Eye (tissue), 1 donor: ENCODE measurements at places on chromosomes 12 and 14.

DNA sequence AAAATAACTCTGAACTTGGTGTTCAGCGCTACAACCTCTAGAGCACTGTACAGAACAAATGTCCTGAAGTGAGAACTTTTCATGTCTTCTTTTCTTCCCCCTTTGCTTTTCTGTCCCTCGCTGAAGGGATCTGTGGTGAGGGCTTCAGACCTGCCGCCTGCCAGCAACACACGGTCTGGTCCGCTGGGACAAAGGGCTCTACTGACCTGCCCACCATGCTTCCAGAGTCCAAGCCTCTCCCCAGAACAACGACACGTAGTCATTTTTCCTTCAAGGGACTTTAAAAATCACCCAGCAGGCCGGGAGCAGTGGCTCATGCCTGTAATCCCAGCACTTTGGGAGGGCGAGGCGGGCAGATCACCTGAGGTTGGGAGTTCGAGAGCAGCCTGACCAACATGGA lies 140.4 kb downstream of the EFCAB11 start:
- DNase-seq = no peak

DNA sequence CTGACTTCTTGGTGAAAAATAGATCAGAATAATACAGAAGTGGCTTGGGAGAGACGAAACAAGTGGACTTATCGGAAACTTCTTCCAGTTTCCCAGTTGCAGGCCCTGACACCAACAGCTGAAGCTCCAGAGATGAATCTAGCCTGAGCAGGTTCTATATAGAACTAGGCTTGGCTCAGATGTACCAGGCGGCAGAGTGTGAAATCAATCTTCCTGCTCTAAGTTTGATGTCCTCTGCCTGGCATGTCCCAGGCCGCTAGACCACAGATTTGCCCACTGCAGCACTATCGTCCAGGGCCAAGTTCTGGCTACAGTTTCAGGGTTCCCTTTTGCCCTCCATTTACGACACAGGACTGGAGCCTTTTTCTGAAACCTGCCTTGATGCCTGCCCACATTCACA lies 91.3 kb upstream of the PLEKHA5 start:
- no peak for DNase-seq

- DNase-seq = no peak
Observed at GRCh38 chr14:21192875-21193535, 37.1 kb upstream of the OR5AU1 start.

DNA sequence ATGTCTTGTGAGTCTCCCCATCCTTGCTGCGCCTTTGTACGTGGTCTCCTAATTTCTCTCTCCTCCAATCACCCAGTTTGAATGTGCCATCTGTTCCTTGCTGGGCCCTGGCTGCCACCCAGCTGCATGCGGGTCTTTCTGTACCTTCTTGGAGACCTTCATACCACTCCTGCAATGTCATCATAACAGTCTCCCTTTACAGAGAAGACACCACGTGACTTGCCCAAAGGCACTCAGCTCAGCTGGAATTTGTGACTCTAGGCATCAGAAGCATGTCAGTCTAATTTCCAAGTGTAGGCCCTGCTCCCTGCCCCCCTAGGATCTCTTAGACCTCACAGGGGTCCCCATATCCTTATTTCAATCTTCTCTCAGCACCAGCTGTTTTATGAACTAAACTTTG lies 284.2 kb downstream of the TTC8 start:
- DNase-seq = no peak

- DNase-seq = no peak
Observed at GRCh38 chr14:98382662-98383061, 889.3 kb downstream of the BCL11B start.

GRCh38 chr12:76820888-76821482 lies 57.1 kb downstream of the ZDHHC17 start:
- peak; percentile 33 for DNase-seq

- DNase-seq = no peak
Observed at GRCh38 chr12:120984351-120984898, 6.1 kb downstream of the HNF1A start.

DNA sequence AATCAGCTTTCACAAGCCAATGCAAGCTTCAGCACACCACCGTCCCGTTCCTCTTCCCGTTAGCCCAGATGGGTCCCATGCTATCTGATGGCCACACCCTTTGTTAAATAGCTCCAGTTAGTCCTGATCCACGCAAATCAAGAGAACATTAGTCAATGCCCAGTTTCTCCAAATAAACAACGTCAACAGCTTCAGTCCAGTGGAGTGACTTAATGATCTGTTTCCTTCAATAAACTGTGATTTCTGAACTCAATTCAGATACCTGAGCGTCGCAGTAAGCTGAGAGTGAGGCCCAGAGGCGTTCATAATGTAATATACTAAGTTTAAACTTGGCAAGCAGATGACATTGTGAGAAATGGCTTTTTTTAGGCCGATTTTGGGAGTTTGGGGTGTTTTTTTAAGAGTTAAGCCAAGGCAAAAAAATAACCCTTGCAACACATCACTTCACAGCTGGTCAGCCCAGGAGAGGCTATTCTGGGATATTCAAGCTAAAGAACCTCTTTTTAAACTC lies 112.3 kb downstream of the ZFP36L1 start:
- no peak for DNase-seq

DNA sequence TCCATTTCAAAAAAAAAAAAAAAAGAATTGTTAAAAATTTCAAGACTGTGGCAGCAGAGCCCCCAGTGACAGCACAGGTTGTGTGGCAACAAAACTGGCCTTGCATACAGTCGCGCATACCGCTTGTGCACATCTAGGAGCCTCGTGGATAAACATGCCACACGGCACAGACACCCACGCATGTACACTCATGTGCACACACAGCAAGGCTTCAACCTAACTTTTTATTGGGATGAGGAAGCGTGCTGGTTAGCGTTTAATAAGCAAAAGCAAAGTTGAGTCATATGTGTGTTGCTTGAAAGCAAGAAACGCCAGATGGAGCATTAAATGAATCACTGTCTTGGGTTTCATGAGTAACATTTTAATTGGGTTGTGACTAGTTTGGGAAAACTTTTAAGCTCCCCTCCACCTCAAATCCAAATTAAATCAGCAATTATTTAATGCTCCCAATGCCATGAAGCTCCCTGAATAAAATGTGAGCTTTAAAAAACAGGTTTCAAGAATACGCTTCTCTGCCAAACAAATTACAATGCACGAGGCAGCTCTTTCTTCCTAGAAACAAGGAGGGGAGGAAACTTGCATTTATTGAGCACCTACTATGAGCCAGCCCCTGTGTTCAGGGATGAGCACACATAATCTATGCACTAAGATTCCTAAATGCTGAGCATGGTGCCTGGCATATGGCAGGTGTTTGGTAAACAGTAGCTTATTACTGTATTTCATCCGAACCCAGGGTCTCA lies 35.7 kb upstream of the EML1 start:
- peak; percentile 18 for DNase-seq

GRCh38 chr12:103771466-103771865 lies 69.6 kb downstream of the NT5DC3 start:
- DNase-seq = peak; percentile 22

GRCh38 chr14:101757064-101757838 lies 4.3 kb upstream of the PPP2R5C start:
- DNase-seq = no peak

DNA sequence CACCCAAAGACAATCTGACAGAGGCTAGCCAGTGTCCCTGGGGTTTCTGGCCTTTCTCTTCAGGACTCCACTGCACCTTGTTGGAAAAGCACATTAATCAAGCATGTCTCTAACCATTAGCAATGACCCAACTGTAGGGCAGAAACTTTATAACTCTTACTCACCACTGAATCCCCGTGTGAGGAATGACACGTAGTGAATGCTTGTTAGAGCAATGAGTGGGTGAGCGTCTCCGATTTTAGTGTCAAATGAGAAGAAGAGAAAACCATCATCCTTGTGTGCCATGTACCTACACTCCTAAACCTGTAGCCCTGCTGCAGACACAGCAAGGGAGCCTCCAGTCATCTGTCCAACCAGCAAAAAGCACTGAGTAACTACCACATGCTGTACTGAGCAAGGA lies 56.5 kb upstream of the GPR68 start:
- DNase-seq = no peak

- no peak for DNase-seq
Observed at GRCh38 chr12:105443802-105444652, 113.5 kb downstream of the C12orf75 start.

- peak; percentile 26 for DNase-seq
Observed at GRCh38 chr12:16880864-16881285, 274.9 kb upstream of the LMO3 start.

DNA sequence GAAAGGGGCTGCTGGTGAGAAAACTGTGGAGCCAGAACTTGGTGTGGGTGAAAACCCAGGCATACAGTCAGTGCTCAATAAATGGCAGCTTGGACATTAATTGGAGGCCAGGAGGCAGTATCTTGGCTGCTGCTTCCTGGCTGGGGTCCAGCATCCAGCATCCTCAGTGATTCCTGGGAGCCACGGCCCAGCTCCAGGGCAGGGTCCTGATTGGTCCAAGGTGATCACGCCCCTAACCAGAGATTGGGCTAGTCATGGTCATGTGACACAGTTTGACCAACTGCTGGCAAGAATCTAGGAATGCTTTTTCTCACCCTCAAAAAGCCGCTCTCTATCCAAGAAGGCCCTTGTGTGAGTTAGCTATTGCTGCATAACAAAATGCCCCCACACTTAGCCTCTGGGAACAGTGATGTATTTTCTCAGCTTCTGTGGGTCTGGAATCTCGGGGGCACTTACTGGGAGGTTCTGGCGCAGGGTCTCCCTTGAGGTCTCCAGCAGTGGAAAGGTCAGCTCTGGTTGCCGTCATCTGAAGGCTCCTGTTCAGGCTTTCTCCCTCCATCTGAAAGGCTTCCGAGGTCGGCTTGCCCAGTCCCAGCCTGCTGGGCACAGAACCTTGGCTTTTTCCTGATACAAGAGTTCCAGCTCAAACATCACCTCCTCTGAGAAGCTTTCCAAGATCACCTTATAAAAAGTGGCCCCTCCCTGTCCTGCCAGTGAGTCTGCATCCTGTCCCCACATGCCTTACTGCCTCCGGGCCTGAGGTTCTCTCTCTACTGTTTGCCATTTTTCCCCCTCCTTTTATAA lies 119.2 kb upstream of the NCOR2 start:
- peak; percentile 23 for DNase-seq

- no peak for DNase-seq
Observed at GRCh38 chr12:56596815-56597214, 33.3 kb downstream of the BAZ2A start.

GRCh38 chr14:24315243-24315806 lies 4.0 kb downstream of the LTB4R start:
- DNase-seq = no peak

GRCh38 chr14:65132855-65133254 lies 30.5 kb upstream of the MAX start:
- DNase-seq = no peak

DNA sequence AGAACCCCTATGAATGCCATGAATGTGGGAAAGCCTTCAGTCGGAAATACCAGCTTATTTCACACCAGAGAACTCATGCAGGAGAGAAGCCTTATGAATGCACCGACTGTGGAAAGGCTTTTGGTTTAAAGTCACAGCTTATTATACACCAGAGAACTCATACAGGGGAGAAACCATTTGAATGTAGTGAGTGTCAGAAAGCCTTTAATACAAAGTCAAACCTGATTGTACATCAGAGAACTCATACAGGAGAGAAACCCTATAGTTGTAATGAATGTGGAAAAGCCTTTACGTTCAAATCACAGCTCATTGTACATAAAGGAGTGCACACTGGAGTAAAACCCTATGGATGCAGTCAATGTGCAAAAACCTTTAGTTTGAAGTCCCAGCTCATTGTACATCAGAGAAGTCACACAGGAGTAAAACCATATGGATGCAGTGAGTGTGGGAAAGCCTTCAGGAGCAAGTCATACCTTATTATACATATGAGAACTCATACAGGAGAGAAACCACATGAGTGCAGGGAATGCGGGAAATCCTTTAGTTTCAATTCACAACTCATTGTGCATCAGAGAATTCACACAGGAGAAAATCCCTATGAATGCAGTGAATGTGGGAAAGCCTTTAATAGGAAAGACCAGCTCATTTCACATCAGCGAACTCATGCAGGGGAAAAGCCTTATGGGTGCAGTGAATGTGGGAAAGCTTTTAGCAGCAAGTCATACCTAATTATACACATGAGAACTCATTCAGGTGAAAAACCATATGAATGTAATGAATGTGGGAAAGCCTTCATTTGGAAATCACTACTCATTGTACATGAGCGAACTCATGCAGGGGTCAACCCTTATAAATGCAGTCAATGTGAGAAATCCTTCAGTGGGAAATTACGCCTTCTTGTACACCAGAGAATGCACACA lies 22.3 kb downstream of the ZNF268 start:
- no peak for DNase-seq

- no peak for DNase-seq
Observed at GRCh38 chr12:106913456-106913855, 42.3 kb upstream of the TMEM263 start.

DNA sequence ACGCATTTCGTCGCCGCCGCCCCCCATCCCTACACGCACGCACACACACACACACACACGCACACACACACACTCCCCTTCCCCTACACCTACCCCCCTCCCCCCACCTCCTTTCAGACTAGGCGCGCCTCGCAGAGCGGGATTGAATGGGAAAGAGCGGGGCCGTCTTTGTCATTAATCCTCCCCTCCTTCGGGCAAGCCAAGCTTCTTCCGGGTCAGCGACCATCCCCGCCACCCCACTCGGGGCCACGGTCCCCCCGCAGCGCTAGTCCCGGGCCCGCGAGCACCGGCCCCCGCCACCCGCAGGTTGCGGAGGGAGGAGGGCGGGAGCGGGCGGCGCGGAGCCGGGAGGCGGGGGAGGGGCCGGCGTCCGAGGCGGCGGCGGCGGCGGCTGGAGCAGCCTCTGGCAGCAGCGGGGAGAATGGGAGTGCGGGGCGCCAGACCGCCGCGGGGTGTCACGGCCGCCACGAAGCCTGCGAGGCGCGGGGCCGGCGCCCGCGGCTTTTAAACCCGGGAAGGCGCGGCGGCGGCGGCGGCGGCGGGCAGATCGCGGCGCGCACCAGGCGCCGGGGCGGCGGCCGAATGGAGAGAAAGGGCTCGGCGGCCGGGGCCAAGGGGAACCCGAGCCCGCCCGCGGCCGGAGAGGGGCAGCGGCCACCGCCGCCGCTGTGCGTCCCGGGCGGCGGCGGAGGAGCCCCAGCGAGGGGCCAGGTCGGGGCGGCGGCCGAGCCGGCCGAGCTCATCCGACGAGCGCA lies at the start of gene TTC9:
TSS of gene TTC9 (plus strand) at position 369 of the 755 bp plus-strand sequence. CDS start at position 583, 214 bp downstream.
- peak; percentile 73 for DNase-seq

GRCh38 chr12:22856178-22856577 lies 231.2 kb downstream of the ETNK1 start:
- DNase-seq = peak; percentile 73

GRCh38 chr14:85300107-85300506 lies 229.8 kb upstream of the FLRT2 start:
- DNase-seq = no peak

GRCh38 chr12:71552728-71553501 lies 110.7 kb downstream of the ZFC3H1 start:
- no peak for DNase-seq
